Stimulated activated CD4-positive, alpha-beta T cell treated with anti-CD3 and anti-CD28 coated beads, Interleukin-15, amount 100 ng/mL, for 24 hours (primary cell): ENCODE measurements at places on chromosomes 5 and 9.

DNA sequence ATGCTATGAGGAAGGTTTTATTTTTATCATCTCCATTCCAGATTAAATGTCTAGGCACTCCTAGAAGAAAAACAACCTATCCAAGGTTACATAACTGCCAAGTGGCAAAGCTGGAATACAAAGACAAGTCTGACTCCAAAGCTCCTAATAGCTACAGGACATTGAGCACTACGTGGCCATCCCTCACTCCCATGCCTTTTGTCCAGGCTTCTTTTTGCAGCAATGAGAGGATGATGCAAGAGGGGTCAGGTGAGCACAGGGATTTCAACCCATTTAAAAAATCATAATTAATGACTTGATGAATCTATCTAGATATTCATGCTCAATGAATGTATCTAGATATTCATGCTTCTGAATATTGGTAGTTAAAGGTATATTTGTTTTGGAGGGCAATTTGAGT is 117.0 kb downstream of the KIAA0825 start:
- DNase-seq: no peak

GRCh38 chr5:554284-554988 is 30.2 kb upstream of the SLC9A3 start:
- DNase-seq: no peak

DNA sequence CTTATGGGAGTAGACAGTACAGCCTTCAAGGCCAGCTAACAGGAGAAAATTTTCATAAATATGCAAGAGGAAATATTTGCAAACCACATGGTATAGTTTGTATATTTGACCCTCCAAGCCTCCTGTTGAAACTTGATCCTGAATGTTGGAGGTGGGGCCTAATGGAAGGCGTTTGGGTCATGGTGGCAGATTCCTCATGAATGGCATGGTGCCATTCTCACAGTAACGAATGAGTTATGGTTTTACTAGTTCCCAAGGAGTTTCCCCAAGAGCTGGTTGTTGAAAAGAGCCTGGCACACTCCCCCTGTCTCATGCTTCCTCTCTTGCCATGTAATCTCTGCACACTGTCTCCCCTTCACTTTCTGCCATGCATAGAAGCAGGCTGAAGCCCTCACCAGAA is 3.3 kb upstream of the PAIP1 start:
- DNase-seq: no peak

DNA sequence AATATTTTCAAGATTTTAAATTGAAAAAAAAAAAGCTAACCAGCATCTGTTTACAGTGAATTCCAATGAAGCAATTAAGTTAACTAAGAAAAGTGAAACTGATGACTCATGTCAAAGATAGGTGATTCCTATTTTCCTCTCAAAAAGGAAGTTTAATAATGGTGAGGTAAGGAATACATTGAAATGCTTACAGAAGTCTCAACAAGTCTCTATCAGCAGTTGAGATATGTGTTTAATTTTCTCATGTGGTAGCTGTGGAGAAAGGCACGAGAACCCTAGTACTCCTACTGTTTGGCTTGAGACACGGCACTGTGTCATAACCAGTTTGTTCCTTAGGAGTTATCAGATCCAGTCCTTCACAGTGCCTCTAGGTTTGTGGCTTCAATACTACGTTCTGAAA is 114.5 kb downstream of the SLC25A46 start:
- no peak for DNase-seq

DNA sequence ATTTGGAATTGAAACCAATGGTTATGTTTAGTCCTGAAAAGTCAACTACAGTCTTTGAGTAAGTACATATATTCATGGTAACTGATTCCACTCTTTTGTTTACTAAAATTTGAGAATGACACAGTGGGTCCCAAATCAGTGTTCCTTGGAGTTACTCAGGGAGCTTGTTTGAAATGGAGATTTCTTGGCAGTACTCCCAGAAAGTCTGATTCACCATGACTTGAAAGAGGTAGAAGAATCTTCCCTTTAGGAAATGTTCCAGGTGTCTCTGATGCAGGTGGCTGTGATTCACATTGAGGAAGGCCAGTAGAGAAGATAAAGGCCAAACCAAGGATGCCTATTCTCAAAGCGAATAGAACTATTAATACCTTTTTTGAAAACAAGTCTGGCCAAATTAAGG is 1078.3 kb downstream of the CDH12 start:
- no peak for DNase-seq

- no peak for DNase-seq
These were observed 82.3 kb downstream of the CRB2 start for GRCh38 chr9:123438321-123438720.

GRCh38 chr9:134848504-134848903 is 32.1 kb upstream of the FCN2 start:
- no peak for DNase-seq
